ENCODE measurements at places on chromosomes 3 and 15.

DNA sequence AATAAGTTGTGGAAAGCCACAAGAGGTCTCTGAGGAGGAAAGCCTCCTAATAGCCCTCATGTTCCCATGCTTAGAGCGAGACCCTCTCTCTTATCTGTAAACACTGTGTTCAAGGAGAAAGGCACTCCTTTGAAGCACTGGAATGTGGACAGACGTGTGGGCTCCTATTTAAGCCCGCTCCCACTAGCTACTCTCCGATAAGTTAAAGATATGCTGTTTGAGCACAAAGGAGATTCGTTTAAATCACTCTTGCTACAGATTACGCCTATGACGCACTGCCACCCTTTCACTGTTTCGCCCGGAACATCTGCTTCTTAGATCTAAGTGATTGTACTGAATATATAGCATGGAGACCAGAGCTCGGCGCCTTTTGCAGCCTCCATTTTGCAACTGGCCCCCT, 57.8 kb upstream of the FAM3D start:
- no peak for DNase-seq

GRCh38 chr15:80619680-80620079, 75.4 kb upstream of the ABHD17C start:
- no peak for DNase-seq

DNA sequence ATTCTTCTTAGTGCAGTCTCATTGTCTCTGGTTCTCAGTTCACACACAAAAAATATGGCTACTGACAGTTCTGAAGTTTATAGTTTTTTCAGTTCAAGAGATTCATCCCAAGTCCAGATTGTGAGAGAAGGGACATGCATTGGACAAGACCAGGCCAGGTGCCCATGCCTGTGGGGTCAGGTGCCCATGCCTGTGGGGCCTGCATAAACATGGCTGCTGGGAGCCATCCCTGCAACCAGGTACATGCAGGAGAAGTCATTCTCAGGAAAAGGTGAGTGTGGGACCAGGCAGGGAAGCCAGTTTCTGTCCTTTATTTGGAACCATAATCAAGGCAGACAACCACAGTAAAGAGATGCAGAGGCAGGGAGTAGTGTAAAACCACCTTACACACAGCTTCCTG, 6.3 kb upstream of the TM4SF1 start:
- no peak for DNase-seq

DNA sequence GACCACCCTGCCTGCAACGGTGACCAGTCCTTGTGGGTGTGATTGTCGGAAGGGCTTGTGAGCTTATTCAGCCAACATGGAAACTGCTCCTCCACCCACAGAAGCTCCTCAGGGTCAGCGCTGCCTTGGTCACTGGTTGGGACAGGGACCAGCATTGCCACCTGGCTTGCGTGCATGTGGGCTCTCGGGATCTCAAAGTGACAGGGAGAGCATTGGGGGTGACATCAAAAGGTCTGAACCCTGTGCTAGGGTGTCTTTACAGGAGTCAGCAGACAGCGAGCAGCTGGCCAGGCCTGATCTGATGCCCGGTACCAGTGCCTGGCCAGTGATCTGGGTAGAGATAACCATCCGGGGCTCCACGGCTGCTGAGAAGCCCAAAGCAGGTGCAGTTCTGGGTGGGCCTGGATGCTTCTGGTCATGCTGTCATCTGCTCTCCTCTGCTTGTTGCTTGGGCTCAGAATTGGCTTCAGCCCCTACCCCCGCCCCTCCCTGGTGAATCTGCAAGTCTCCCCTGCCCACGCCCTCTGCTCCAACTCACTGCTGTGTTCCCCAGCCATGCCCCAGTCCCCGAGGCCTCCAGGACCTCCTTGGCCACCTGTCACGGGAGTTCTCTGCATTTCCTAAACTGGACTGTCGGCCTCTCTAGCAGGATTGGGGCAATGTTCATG, 134.8 kb downstream of the NSMCE3 start:
- DNase-seq: no peak

- DNase-seq: no peak
These were observed 399.2 kb downstream of the EPHA3 start for GRCh38 chr3:89506462-89507103.

DNA sequence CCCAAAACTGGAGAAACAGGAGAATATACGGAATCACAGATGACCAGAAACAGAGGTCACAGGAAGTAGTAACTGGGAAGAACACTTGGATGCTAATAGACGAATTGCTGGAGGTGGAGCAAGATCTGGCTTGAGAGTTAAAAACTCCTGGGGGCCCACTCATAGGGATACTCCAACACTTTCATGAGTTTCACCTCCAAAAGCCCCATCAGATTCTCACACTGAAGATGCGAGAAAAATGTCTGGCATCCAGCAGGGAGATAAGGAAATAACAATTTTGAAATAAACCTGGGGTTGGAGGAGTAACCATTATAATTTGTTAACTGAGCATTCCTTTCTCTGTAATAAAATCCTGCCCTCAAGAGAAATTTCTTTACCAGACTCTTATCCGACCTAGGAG, 154.0 kb downstream of the ANXA2 start:
- no peak for DNase-seq

GRCh38 chr3:133413161-133414020, 13.5 kb downstream of the BFSP2 start:
- DNase-seq: no peak

GRCh38 chr3:157135671-157136396, 24.1 kb downstream of the CCNL1 start:
- no peak for DNase-seq

DNA sequence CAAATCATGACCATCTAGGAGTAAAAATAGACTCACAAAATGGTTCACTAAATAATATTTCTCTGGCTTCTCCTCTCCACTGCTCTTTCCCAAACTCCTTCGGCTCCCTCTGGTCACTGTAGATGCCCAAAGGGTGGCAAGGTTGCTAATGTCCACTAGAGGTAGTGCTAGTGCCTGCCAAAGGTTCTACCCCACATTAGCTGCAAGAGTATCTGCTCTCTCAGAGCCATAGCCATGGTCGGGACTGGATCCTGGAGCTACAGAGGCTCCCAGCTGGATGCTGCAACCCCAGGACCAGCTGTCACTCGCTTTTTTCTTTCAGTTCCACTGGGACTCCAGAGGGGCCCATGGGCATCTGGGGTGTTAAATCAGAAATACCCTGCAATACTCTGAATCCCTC, 8.5 kb downstream of the HTR3D start:
- DNase-seq: no peak

GRCh38 chr15:35040339-35041255, 44.5 kb downstream of the NANOGP8 start:
- no peak for DNase-seq

- no peak for DNase-seq
These were observed 26.1 kb downstream of the EAF1 start for GRCh38 chr3:15453501-15453900.
